ENCODE measurements at places on chromosomes 6 and 20. TPM values are rescaled to one million over a fixed set of nuclear protein-coding genes. Genes with fewer than 3 reads are reported as not detected.

DNA sequence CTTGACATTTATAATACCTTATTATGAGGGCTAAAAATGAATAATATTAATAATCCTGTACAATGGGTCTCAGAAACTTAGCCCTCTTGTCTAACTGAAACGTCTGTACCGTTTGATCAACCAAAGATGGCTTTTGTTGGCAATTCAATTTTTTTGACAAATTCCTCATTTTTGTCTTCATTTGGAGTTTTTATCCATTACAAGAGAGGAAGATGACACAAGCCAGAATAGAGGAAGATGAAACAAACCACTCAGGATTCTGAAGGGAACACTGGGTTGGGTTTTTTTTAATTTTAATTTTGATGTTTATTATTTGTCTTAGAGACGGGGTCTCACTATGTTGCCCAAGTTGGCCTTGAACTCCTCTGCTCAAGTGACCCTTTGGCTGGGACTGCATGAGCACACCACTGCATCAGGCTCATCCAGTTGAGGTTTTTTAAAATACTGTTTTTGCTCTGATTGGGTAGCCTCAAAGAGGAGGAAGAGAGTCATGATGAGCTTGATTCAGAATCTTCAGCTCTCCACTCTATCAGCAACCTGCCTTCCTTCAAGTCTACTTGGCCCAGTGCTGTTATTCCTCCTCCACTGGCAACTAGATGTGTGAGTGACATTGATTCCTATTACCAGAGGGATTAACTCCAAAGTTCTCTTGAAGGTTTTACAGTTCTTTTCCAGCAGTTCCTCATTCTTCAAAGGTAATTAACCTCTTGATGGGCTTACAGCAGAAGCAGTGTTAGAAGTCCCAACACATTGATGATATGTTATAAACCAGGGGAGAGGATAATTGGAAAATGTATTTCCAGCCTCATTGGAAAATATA lies 71.3 kb downstream of the ATXN1 start:
- no peak for DNase-seq

- DNase-seq, result no peak
Measured at GRCh38 chr20:10319855-10320254, 101.2 kb downstream of the SNAP25 start.

DNA sequence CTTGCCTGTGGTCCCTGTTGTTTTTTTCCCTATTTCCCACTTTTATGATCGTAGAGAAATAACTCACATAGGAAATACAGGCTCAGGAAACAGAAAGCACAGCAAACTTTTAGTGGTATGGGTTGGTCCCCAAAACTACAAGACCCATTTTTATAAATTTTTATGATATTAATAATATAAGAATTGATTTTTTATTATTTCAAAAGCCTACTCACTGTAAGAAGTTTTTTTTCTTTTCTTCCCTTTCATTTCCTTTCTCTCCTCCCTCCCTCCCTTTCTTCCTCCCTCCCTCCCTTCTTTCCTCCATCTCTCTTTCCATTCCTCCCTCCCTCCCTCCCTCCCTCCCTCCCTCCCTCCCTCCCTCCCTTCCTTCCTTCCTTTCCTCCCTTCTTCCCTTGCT lies 141.5 kb downstream of the ZDHHC14 start:
- DNase-seq, result no peak

WFDC5 gene
- not detected for total RNA-seq

GJA1 gene
- total RNA-seq, result 10.9 TPM

DYNLT2 gene
- 2.4 TPM for total RNA-seq

HRH3 gene
- total RNA-seq, result 0.09 TPM
